ENCODE measurements at places on chromosomes 11 and 22.

DNA sequence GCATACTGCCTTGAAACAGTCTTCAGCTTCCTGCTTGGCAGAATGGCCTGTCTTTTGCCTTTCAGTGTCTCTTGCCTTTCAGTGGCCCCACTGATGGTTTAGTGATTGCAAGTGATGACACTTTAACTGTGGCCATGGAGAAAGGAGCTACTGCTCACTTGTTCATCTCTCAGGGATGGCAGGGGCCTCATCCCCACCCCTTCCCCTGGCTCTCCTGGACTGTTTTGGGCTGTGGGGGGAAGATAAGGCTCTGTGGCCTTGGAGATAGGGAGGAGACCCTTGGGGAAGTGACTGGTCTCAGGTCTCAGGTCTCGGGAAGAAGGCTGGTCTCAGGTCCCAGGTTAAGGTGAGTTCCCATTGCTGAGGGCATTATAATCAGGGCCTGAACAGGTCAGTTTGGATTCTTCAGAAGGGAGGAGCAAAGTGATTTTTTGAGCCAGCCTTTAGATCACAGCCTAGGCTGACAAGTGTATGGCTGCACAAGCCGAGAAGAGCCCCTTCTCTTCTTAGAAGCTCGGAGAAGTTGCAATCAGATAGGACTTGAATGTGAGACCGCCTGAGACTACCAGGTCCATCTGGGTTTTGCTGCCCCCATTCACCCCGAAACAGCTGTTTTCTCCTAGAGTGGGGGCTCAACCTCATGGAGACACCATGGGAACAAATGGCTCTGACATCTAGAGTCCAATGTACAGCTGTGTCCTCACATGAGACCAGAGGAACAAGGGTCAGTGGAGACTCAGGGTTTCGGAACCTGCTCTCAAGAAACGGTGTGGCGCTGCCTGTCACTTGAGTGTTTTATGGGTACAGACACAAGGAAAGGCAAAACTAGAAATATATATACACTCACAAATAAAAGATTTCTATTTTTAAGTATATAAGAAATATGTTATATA, 15.9 kb upstream of the P2RY2 start:
- no peak for DNase-seq
- no peak overlapping the region for H3K27ac ChIP-seq
- H3K4me3 ChIP-seq: no peak overlapping the region
- H3K27me3 ChIP-seq: peaks cover 55% of the 10 kb centered on the region
- H3K36me3 ChIP-seq: no peaks in the 10 kb centered on the region

DNA sequence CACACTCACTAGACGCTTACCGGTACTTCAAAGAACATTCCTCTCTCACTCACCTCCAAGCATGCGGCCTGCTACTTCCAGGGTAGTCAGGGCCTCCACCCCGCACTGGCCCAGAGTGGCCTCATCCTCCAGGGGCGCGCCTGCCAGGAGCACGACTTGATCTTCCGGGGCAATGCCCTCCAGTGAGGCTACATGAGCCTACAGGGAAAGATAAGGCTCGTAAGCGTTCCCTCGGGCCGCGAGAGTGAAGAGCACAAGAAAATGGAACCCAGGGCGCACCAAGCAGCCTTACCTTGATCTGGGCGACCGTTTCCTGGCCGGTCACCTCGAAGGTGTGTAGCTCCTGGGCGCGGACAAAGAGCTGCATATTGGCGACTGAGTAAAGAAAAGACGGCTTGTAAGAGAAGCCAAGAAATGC, 478 bp downstream of the FAU start:
- peak overlapping the region; percentile 96 for H3K4me3 ChIP-seq
- no peak for DNase-seq
- H3K4me1 ChIP-seq: peaks cover 24% of the 10 kb centered on the region
- no peaks in the 10 kb centered on the region for H3K27me3 ChIP-seq
- H3K36me3 ChIP-seq: peaks cover 57% of the 10 kb centered on the region

GRCh38 chr11:14578541-14578956, 58.4 kb upstream of the PSMA1 start:
- peaks cover 58% of the 10 kb centered on the region for H3K4me1 ChIP-seq
- no peaks in the 10 kb centered on the region for H3K27me3 ChIP-seq
- peak overlapping the region; percentile 34 for H3K4me3 ChIP-seq
- peaks cover 13% of the 10 kb centered on the region for H3K36me3 ChIP-seq
- peak overlapping the region; percentile 95 for H3K27ac ChIP-seq

GRCh38 chr11:106309070-106309684, 231.7 kb downstream of the AASDHPPT start:
- H3K36me3 ChIP-seq: no peaks in the 10 kb centered on the region
- no peaks in the 10 kb centered on the region for H3K27me3 ChIP-seq
- no peak overlapping the region for H3K27ac ChIP-seq
- H3K4me1 ChIP-seq: no peaks in the 10 kb centered on the region
- no peak overlapping the region for H3K4me3 ChIP-seq
- no peak for DNase-seq

GRCh38 chr11:9738116-9738515, 74.2 kb downstream of the SWAP70 start:
- H3K4me1 ChIP-seq: no peaks in the 10 kb centered on the region
- H3K4me3 ChIP-seq: no peak overlapping the region
- no peak for DNase-seq
- peaks cover 12% of the 10 kb centered on the region for H3K36me3 ChIP-seq
- no peaks in the 10 kb centered on the region for H3K27me3 ChIP-seq
- no peak overlapping the region for H3K27ac ChIP-seq

GRCh38 chr11:131823772-131824171, 453.4 kb downstream of the NTM start:
- no peak for DNase-seq
- H3K4me1 ChIP-seq: no peaks in the 10 kb centered on the region
- no peaks in the 10 kb centered on the region for H3K36me3 ChIP-seq
- no peak overlapping the region for H3K27ac ChIP-seq
- no peaks in the 10 kb centered on the region for H3K27me3 ChIP-seq
- no peak overlapping the region for H3K4me3 ChIP-seq

- DNase-seq: no peak
- H3K4me1 ChIP-seq: no peaks in the 10 kb centered on the region
- H3K4me3 ChIP-seq: no peak overlapping the region
- H3K36me3 ChIP-seq: no peaks in the 10 kb centered on the region
Measured at GRCh38 chr11:82546661-82547557, 186.8 kb downstream of the FAM181B start.

- H3K4me3 ChIP-seq: no peak overlapping the region
- DNase-seq: peak; percentile 58
- H3K27me3 ChIP-seq: peaks cover 25% of the 10 kb centered on the region
Measured at GRCh38 chr11:32792948-32793475, 1.4 kb downstream of the CCDC73 start.

DNA sequence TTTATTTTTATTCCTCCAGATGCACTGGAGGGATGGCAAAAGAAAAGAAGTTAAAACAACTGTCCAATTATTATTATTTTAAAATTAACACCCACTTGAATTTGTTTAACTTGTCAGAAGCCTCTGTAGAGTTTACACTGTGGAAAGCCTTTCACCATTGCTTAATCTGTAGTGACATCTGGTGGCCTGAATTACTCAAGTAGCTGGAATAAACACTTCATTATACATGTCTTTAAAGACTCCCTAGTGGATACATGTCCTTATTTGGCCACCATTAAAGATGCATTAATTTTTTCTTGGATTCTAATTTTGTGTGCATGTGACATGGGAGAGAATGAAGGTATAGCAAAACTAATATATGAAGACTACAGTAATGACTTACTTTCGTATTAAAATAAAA, 1496.5 kb downstream of the FAM181B start:
- no peaks in the 10 kb centered on the region for H3K36me3 ChIP-seq
- H3K4me1 ChIP-seq: no peaks in the 10 kb centered on the region
- no peak overlapping the region for H3K4me3 ChIP-seq
- no peaks in the 10 kb centered on the region for H3K27me3 ChIP-seq

DNA sequence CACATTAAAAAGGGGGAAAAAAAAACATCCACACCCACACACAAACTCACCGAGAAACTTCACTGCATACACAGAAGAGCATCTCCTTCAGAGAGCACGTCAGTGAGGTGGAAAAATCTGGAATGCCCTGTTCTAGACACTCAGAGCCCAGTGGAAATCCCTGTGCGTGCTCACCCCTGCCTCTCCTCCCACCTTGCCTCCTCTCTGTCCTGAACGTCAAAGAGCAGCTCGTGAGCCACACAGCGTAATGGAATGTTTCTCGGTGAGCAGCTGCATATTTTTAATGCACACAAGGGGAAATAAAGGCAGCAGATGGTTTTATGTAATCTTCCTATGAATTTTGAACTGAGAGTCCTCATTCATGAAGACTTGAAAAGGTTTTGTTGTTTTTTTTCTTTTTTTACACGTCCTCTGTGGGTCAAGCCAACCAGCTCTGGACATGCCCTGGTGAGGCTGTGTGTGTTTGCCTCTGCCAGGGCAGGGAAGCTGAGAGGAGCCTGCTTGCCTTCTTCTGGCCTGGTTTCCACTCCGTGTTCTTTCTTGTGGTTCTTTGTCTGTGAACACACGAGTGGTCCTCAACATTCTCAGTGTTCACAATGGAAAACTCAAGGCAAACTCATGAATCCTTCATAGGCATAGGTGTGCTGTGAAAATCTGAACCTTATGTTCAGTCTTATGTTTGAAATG, 219.2 kb downstream of the TENM4 start:
- H3K4me3 ChIP-seq: no peak overlapping the region
- no peak overlapping the region for H3K27ac ChIP-seq
- no peaks in the 10 kb centered on the region for H3K27me3 ChIP-seq
- no peaks in the 10 kb centered on the region for H3K4me1 ChIP-seq
- DNase-seq: no peak

GRCh38 chr11:7488681-7489080, 3.4 kb downstream of the OLFML1 start:
- H3K36me3 ChIP-seq: no peaks in the 10 kb centered on the region
- H3K27ac ChIP-seq: no peak overlapping the region
- H3K27me3 ChIP-seq: peaks cover 12% of the 10 kb centered on the region
- no peak overlapping the region for H3K4me3 ChIP-seq
- H3K4me1 ChIP-seq: no peaks in the 10 kb centered on the region

DNA sequence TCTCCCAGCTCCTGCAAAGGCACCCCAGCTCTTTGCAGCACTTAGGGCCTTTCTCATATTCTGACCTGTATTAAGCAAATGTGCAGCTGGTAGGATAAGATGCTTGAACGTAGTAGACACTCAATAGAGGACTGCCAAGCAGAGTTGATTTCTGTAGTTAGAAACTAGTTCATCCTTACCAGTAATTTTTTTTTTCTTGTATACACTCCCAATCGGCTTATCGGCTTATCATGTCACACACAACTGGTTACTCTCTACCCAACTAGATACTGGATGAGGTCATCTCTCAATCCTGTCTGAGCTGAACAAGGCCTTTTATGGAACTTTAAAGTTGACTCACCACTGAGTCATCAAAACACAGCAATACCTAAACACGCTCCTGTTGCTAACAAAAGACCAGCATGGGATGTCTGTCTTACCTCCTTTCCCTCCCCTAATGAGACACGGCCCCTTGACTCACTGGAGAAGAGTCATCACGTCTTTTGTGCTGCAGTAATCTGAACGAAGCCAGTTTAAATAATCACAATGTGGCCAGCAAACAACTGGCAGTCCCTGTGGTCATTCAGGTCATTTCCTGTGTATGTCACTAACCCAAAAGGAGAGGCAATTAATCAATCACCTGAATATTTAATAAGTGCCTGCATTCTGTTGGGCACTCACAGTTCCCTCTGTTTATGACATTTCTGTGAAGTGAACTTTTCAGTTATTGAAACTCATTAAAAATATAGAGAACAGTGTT, 7.5 kb upstream of the WEE1 start:
- H3K4me3 ChIP-seq: peak overlapping the region; percentile 27
- peaks cover 4% of the 10 kb centered on the region for H3K36me3 ChIP-seq
- H3K27me3 ChIP-seq: no peaks in the 10 kb centered on the region
- H3K4me1 ChIP-seq: peaks cover 14% of the 10 kb centered on the region
- H3K27ac ChIP-seq: peak overlapping the region; percentile 51

- DNase-seq: no peak
- H3K27me3 ChIP-seq: no peaks in the 10 kb centered on the region
- no peaks in the 10 kb centered on the region for H3K4me1 ChIP-seq
- no peak overlapping the region for H3K27ac ChIP-seq
Measured at GRCh38 chr11:9905501-9905951, 241.6 kb downstream of the SWAP70 start.

- H3K27ac ChIP-seq: no peak overlapping the region
- no peaks in the 10 kb centered on the region for H3K36me3 ChIP-seq
- no peak for DNase-seq
- peaks cover 37% of the 10 kb centered on the region for H3K27me3 ChIP-seq
Measured at GRCh38 chr11:129289350-129290040, 86.2 kb upstream of the BARX2 start.

GRCh38 chr11:82807646-82808045, 74.0 kb upstream of the FAM181B start:
- no peaks in the 10 kb centered on the region for H3K36me3 ChIP-seq
- no peak for DNase-seq

- H3K4me3 ChIP-seq: no peak overlapping the region
- no peak overlapping the region for H3K27ac ChIP-seq
- peaks cover 5% of the 10 kb centered on the region for H3K4me1 ChIP-seq
- no peaks in the 10 kb centered on the region for H3K36me3 ChIP-seq
Measured at GRCh38 chr22:23781065-23781464, 5.7 kb upstream of the SMARCB1 start.
